ENCODE measurements at places on chromosomes 13 and 19. TPM values are rescaled to one million over a fixed set of nuclear protein-coding genes. Genes with fewer than 3 reads are reported as not detected.

Gene C1QTNF9B
- 2.6 TPM for polyA plus RNA-seq

Gene CELF5
- 0.69 TPM for polyA plus RNA-seq

Gene ZNF416
- 4.1 TPM for polyA plus RNA-seq

Gene SLITRK6
- 6.1 TPM for polyA plus RNA-seq

Gene RPL18
- 1,884 TPM for polyA plus RNA-seq

Gene CADM4
- 9.4 TPM for polyA plus RNA-seq

Gene PEAK3
- 0.04 TPM for polyA plus RNA-seq

Gene DOHH
- polyA plus RNA-seq = 9.3 TPM

Gene ZNF540
- 1.6 TPM for polyA plus RNA-seq

Gene KLK7
- not detected for polyA plus RNA-seq

Gene PINLYP
- polyA plus RNA-seq = 7.0 TPM

Gene TNNT1
- 617 TPM for polyA plus RNA-seq

Gene ZNF93
- 10.2 TPM for polyA plus RNA-seq

Gene ADGRE2
- polyA plus RNA-seq = 3.6 TPM

Gene TBXA2R
- polyA plus RNA-seq = 1.7 TPM

Gene AMER2
- 0.04 TPM for polyA plus RNA-seq

Gene CYP4F2
- polyA plus RNA-seq = not detected

Gene LTBP4
- 220 TPM for polyA plus RNA-seq

Gene ZNF430
- polyA plus RNA-seq = 8.0 TPM

Gene SYT5
- 0.13 TPM for polyA plus RNA-seq
